Activated CD4-positive, alpha-beta T cell treated with anti-CD3 and anti-CD28 coated beads, Interleukin-2, Interleukin-4, amounts not matched to agents 100 ng/mL and 50 ng/mL, durations not matched to agents 16 hours and 8 hours (primary cell): ENCODE measurements at places on chromosomes 2 and 18.

DNA sequence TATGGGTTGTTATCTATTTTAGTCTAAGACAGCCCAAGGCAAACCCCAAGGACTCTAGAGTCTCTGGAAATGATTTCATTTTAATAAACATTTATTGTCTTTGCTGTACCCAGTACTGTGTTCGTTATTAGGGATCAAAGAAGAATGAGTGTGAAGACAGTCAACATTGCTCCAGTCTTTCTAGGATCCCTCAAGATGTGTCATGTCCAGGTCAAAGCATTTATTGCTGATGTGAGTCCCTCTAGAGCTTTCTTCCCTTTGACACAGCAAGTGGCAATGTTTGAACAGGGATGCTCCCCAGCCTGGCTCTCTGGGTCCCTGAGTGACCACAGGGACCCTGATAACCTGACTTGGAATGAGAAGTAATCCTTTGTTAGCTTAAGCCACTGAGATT is 123.1 kb upstream of the STK17B start:
- no peak for DNase-seq

GRCh38 chr2:14616342-14616741 is 16.2 kb upstream of the LRATD1 start:
- DNase-seq = no peak

GRCh38 chr2:239355139-239355538 is 45.7 kb downstream of the HDAC4 start:
- no peak for DNase-seq

GRCh38 chr18:55144193-55144930 is 185.1 kb upstream of the CCDC68 start:
- DNase-seq = no peak

DNA sequence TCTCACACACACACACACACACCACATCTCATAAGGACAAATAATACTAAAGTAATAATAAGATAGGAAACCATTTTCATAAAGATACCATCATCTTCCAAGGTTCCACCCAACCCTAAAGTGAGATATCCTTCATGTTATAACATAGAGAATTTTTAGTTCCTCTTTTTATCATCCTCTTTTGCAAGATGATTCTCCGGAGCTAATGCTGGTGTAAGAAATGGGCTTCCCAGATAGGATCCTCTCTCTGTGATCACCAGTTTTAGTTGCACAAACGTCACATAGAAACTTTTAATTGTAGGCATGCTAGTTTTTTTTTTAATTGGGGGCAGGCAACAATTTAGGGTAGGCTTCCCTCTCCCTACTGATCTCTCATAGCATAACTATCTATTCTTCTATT is 49.6 kb downstream of the ARHGAP25 start:
- DNase-seq = no peak

DNA sequence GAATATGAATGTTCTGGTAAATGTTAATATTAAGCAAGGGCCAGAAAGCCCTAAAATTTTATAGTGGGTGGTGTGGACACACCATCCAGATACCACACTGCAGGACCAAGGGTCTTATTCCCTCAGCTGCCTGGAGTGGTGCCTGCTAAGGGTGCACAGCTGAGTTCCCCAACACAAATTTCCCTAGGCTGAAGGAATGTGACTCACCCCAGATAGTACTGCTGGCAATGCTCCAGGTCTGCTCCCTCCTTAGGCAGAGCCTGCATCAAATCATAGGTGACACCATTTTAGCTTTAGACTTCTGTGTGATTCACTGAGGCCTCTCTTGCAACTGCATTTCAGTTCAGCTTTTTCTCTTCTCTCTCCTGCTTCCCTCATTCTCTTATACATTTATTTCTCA is 321.1 kb downstream of the SATB2 start:
- no peak for DNase-seq

DNA sequence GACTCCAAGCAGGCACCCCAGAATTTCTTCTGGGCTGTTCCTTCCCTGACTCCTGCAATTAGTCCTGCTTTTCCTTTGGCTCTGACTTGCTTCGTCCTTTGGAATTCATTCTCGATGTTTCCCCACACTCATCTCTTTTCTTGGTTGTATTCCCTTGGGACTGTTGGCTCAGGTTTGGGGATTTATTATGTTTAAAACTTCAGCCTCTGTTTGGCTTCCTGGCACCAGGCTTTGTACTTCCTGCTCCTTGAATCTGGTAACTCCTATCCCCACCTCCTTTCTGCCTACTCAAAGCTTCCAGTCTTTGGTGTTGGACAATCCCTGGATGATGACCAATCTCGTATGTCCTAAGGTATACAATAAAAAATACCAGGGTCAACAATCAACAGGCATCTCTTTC is 1.8 kb upstream of the KCNE4 start:
- DNase-seq = no peak

DNA sequence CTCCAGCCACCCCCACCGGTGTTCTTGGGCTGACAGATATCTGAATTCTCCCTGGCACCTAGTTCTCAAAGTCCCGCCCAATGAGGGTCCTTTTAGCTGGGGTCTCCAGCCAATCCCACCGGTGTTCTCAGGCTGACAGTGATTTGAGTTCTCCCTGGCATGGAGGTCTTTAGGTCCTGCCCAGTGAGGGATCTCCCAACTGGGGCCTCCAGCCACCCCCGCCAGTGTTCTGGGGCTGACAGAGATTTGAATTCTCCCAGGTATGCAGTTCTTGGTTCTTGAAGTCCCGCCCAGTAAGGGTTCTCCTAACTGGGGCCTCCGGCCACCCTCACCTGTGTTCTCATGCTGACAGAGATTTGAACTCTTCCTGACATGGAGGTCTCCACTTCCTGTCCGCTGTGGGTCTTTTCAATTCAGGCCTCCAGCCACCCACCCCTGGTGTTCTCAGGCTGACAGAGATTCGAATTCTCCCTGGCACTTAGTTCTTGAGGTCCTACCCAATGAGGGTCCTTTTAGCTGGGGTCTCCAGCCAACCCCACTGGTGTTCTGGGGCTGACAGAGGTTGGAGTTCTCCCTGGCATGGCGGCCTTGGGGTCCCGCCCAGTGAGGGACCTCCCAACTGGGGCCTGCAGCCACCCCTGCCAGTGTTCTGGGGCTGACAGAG is 154.6 kb downstream of the ANKRD36 start:
- no peak for DNase-seq

GRCh38 chr18:39780774-39781173 is 2174.3 kb upstream of the PIK3C3 start:
- no peak for DNase-seq

- DNase-seq = no peak
These were observed 520.1 kb downstream of the LRP1B start for GRCh38 chr2:141610564-141611175.

- no peak for DNase-seq
These were observed 5.7 kb downstream of the GPATCH11 start for GRCh38 chr2:37090019-37090477.

GRCh38 chr2:234587341-234588053 is 90.6 kb upstream of the ARL4C start:
- no peak for DNase-seq

DNA sequence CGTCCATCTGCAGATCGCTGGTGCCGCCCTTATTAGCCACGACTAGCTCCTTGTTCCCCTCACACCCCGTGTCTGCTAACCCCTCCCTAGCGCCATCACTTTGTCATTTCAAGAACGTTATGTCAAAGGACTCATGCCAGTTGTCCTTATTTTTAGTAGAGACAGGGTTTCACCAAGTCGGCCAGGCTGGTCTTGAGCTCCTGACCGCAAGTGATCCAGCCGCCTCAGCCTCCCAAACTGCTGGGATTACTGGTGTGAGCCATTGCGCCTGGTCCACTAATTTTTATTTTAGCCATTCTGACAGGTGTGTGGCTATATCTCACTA is 138.9 kb upstream of the HDAC4 start:
- no peak for DNase-seq

DNA sequence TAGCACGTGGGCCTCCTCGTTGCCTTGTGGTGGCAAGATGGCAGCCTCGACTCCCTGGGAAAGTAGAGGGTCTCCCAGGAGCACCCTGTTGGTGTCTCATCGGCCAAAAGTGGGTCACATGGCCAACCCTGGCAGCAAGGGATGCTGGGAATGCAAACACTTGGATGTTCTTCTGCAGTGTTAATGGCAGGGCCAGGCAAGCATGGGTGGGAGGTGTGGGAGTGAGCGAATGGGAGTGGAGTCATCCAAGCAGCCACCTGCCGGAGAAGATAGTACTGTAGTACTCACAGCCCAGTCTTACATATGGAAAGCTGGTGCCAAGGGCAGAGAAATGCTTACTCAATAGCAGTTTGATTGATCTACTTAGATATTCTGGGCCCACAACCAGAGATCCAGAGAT is 122.2 kb downstream of the INHBB start:
- DNase-seq = no peak

GRCh38 chr2:186732843-186733242 is 39.0 kb downstream of the FAM171B start:
- no peak for DNase-seq

DNA sequence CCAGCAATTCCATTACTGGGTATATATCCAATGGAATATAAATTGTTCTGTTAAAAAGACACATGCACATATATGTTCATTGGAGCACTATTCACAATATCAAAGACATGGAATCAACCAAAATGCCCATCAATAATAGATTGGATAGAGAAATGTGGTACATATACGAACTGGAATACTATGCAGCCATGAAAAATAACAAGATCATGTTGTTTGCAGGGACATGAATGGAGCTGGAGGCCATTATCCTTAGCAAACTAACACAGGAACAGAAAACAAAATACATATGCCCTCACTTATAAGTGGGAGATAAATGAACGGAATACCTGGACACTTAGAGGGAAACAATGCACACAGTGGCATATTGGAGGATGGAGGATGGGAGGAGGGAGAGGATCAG is 355.8 kb downstream of the CCDC85A start:
- no peak for DNase-seq

GRCh38 chr2:234914371-234915154 is 37.3 kb upstream of the SH3BP4 start:
- no peak for DNase-seq

DNA sequence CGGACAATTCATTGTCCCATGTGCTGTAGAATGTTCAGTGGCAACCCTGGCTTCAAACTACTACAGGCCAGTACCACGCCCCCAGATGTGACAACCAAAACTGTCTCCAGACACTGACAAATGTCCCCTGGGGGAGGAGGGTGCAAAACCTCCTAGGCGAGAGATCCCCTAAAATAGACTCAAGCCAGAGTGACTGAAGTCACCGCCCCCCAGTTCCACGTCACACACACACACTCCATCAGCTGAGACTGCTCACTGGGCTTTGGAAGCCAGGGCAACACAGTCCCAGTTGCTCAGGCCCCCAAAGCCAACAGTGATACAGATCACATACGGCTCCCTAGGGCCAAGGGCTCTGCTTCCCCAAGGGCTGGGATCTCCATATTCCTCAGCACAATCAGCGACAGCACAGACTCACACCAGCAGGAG is 19.1 kb downstream of the HDAC4 start:
- no peak for DNase-seq

GRCh38 chr2:28348149-28348567 is 44.5 kb upstream of the FOSL2 start:
- DNase-seq = peak; percentile 46

DNA sequence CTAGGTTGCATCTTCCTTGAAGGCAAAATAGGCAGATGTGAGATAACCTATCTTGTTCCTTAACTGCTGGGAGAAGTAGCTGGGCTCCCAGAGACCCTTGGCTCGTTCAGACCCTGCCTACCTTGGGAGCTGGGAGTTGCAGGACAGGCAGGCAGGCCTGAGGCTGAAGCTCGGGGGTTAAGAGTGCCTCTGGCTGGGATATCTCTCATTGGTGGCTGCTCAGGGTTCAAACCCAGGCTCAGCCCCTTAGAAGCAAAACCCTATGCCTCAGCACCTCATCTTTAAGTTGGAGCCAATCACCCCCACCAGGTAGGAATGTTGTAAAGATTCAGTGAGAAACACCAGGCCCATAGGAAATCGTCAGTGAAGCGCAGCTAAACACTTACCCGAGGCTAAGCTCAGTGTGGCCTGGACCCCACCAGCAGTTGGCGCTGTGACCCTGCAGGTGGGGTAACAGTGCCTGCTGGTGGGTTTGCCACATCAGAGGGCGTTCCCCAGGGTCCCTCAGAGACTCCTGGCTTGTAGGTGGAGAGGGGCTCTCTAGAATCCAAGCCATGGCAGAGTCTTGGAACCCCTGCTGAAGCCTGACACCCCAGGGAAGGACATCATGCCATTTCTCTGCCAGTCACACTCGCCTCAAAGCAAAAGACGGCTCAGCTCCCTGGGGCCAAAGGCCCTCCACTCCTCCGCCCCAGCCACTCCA is 54.6 kb upstream of the GPR17 start:
- peak; percentile 44 for DNase-seq

GRCh38 chr2:124822516-124822915 is 797.4 kb downstream of the CNTNAP5 start:
- DNase-seq = no peak

- no peak for DNase-seq
These were observed 15.7 kb downstream of the CCDC85A start for GRCh38 chr2:56199492-56199891.

- no peak for DNase-seq
These were observed 856.3 kb downstream of the SUCLG1 start for GRCh38 chr2:83602753-83603152.

GRCh38 chr2:130749641-130750040 is 5.7 kb upstream of the AMER3 start:
- no peak for DNase-seq

GRCh38 chr2:120988700-120989511 is 253.2 kb downstream of the GLI2 start:
- no peak for DNase-seq

GRCh38 chr2:30225131-30225762 is 6.1 kb upstream of the LBH start:
- DNase-seq = peak; percentile 58

GRCh38 chr2:207265869-207266268 is 100.1 kb upstream of the KLF7 start:
- DNase-seq = no peak

GRCh38 chr2:220949466-220949865 is 622.6 kb downstream of the EPHA4 start:
- no peak for DNase-seq

- no peak for DNase-seq
These were observed 124.8 kb upstream of the EML6 start for GRCh38 chr2:54598347-54599325.

DNA sequence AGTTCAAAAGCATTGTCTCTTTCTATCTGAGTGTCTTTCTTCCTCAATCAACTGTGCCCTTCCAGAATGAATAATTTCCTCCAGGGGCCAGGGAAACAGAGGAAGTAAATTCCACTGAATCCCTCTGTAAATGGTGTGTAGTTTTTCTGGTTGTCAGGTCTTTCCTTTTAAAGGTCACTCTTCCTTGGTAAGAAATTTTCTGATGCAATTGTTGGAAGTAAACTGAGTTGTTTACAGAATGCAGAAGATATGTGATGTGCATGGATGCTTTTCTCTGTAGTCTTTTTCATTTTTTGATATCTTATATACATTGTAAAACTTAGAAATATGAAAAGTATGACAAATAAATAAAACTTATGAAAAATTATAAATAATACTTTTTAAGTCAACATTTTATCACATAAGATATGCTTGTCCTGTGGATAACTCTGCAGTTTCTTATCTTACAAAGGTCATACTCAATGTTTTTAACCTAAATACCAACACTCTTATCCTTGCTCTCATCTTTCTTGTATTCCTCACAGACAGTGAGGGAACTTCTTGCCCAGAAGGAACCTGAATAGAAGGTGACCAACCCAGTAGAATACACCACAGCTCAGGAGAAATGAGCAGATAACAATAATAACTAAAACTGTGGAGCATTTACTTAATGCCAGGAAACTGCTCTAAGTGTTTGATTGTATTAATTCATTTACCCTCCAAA is 234.5 kb downstream of the METTL4 start:
- no peak for DNase-seq

- DNase-seq = no peak
These were observed 96.4 kb downstream of the TCF4 start for GRCh38 chr18:55491616-55492015.
